Uterus (tissue), 4 donors: ENCODE measurements at places on chromosomes 3 and 15. TPM values are rescaled to one million over a fixed set of nuclear protein-coding genes. Genes with fewer than 3 reads are reported as not detected.

Gene DCBLD2
- total RNA-seq = 52.3 TPM

- DNase-seq = no peak
These were observed 16.3 kb downstream of the ARL8B start for GRCh38 chr3:5138214-5138981.

Gene NR1I2
- 0.21 TPM for total RNA-seq

DNA sequence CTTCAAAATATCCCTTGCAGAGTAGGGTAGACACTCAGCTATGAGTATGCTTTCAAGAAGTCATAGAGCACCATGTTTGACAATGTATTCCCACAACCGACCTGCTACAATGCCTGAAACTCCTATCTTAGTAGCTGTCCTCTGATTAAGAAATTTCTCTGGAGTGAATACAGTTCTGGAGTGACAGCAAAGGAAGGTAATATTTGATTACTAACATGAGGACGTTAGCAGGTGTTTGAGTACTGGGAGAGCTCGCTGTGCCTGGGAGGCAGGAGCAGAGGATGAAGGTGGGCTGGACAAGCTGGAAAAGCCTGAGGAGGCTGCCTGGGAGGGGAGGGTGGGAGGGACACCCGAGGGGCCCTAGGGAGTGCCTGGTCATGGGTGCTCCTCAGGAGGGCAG is 42.9 kb downstream of the PARP15 start:
- no peak for DNase-seq

GRCh38 chr3:67907735-67908134 is 253.3 kb upstream of the SUCLG2 start:
- DNase-seq = no peak

GRCh38 chr3:120506828-120507774 is 56.3 kb upstream of the FSTL1 start:
- peak; percentile 60 for DNase-seq

DNA sequence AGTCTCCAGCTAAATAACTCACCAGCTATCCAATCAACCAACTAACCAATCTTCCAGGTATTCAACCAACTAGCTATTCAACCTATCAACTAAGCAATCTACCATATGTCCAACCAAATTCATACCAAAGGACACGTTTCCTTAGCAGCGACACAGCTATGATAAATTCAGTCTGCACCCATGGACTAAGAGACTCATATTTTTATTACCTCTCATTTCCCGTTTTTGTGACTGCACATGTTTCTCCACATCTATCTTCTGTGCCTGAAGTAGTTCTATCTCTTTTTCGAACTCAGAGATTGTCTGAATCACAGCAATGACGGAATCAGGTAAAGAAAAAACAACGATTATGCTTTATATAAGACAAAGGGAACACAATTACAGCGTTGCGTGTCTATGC is 34.0 kb upstream of the GNB5 start:
- no peak for DNase-seq

Gene CDC25A
- 10.5 TPM for total RNA-seq

DNA sequence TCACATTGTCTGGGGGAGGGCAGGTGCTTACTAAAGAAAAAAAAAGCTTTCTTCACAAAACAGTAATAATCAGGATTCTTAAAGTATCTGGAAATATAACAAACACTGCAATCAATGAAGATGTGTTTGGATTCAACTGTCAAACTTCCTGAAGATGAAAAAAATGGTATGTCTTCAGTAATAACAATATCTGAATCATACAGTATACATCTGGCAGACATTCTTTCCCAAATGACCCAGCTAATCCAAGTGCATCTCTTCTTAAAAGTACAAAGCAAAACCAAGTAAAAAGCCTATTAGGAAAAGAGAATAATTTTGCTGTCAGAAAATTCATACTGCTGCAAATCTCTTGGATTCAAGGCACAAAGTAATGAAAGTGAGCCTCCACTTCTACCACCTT is 145.0 kb upstream of the MCTP2 start:
- DNase-seq = no peak

- no peak for DNase-seq
These were observed 150.3 kb downstream of the TNIK start for GRCh38 chr3:171309906-171310359.

GRCh38 chr15:73589766-73590165 is 43.4 kb downstream of the NPTN start:
- no peak for DNase-seq

DNA sequence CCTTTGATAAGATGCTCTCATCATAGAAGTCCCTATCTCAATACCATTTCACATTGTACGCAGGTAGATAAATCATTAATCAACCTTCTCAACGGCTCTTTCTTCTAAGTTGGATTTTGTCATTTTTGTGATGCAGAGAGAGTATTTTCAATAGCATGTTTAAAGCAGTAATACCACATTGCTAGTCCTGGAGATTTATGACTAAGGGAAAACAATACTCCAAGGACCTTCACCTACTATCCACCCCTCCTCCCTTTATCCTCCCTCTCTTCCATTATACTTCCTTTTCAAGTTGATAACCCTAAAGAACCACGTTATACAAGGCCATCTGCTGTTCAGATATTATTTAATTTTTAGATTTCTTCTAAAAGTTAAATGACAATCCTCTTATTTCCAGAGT is 65.3 kb upstream of the CHMP2B start:
- DNase-seq = no peak
